ENCODE measurements at places on chromosomes 13 and 19. TPM values are rescaled to one million over a fixed set of nuclear protein-coding genes. Genes with fewer than 3 reads are reported as not detected.

The TSKS gene
- total RNA-seq: not detected

The PGLYRP2 gene
- total RNA-seq: not detected

The CBLC gene
- 57.2 TPM for total RNA-seq

The CD33 gene
- total RNA-seq: not detected

The N4BP2L2 gene
- total RNA-seq: 105 TPM

The LHB gene
- not detected for total RNA-seq

The SPTBN4 gene
- 18.1 TPM for total RNA-seq

The DNMT1 gene
- total RNA-seq: 57.4 TPM

The TMEM38A gene
- total RNA-seq: 8.9 TPM

The ZNF429 gene
- total RNA-seq: 11.6 TPM

The LILRB5 gene
- total RNA-seq: 2.8 TPM

The HRC gene
- total RNA-seq: not detected

The PSG1 gene
- not detected for total RNA-seq
